ENCODE measurements at places on chromosomes 2 and 18.

DNA sequence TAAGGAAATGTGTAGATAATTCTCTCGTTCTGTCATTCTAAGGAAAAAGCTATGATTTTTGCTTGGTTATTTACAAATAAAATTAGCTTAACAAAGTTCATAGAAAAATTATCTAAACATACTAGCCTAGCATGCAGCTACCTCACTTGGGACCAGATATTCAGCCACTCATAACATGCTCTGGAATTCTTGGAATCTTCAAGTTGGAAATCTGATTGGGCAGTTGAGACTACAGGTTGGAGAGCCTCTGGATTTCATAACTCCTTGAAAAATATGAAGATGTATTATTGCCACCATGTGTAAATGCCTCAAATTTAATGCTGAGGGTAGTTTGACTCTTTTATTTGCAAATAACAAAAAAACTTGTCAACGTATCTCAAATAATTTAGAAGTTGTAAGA is 132.2 kb upstream of the GULP1 start:
- no peak for DNase-seq

DNA sequence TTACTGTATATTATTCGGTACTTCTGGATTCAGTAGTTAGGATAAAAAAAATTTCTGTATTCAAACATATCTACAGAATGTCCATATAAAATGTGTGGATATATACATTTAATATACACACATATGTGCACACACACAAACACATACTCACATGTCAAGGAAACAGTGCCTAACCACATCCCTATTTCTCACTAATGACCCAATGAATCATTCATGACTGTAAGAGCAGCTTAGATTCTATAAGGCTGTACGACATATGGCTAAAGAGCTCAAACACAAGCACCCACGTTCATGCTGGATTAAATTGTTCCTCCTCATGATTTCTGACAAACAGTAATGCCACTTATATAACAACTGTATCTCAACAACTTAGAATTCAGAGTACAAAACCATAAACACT is 457.3 kb downstream of the ADCYAP1 start:
- DNase-seq: no peak

GRCh38 chr2:20702563-20702962 is 35.6 kb downstream of the GDF7 start:
- no peak for DNase-seq

DNA sequence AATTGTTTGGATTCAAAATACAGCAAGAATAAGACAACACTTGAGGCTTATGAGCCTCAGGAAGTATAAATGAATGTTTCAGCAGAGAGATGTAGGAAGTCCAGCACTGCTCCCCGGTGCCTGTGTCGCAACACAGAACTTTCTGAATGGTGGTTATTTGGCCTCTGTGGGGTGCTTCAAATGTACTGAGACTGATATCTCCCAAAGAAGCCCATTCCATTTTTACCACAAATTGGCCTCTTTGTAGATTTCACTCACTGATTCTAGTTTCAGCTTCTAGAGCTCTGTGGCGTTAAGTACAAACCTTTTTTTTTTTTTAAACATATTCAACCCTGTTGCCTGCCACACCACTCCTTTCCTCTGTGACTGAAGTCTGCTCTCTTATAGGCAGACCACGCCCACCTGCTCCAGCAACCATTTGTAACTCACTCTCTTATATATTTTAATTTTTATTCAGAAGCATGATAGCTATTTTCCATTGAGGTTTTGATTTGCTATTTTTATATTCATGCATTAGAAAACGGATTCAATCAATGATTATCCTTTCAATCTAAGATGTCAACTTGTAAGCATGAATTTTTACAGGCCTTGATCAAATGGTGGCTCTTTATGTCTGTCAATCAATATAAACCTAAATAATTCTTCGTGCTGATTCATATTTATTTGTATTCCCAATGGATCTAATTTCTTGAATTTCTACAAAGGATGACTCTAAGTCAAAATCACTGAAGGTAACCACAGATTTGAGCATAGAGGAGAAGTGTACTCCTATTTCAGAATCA is 277.1 kb upstream of the CCDC68 start:
- no peak for DNase-seq

- DNase-seq: no peak
These were observed 51.9 kb downstream of the DYSF start for GRCh38 chr2:71505086-71505769.
